ENCODE measurements at places on chromosomes 6 and 20.

GRCh38 chr6:33592595-33593413, 12.7 kb upstream of the BAK1 start:
- DNase-seq, result peak; percentile 84

- no peak for DNase-seq
These were observed 6.7 kb downstream of the C20orf203 start for GRCh38 chr20:32667027-32667426.

DNA sequence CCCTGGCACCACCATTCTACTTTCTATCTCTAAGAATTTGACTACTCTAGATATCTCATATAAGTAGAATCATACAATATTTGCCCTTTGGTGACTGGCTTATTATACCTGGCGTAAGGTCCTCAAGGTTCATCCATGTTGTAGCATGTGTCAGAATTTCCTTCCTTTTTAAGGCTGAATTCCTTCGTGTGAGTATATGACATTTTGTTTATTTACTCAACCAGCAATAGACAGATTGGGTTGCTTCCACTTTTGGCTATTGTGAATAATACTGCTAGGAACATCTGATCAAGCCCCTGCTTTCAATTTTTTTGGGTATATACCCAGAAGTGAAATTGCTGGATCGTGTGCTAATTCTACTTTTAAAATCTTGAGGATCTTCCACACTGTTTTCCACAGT, 232.8 kb upstream of the MCHR2 start:
- no peak for DNase-seq

GRCh38 chr6:77425671-77426070, 37.6 kb downstream of the HTR1B start:
- no peak for DNase-seq

DNA sequence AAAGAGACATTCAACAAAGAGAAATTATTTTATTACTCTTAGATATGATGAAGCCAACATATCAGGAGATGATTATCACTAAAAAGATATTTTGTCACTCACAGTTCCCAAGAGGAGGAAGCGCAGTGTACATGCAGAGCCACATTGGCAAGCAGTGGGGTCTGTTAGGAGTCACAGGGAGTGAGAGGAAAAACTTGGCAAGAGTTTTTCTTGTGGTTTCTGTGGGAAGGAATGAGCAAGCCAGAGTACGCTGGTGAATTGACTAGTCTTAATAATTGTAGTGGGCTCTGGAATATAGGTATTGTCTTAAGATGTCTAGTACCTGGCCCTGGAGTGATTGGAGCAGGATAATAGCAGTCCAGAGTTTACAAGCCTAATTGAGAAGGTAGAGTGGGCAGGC, 1095.2 kb downstream of the GRIK2 start:
- no peak for DNase-seq

GRCh38 chr6:166005944-166006899, 161.4 kb downstream of the TBXT start:
- DNase-seq, result no peak

- no peak for DNase-seq
These were observed 377.0 kb downstream of the BMP2 start for GRCh38 chr20:7144464-7144863.

GRCh38 chr6:144055121-144055931, 40.0 kb downstream of the SF3B5 start:
- DNase-seq, result peak; percentile 43

DNA sequence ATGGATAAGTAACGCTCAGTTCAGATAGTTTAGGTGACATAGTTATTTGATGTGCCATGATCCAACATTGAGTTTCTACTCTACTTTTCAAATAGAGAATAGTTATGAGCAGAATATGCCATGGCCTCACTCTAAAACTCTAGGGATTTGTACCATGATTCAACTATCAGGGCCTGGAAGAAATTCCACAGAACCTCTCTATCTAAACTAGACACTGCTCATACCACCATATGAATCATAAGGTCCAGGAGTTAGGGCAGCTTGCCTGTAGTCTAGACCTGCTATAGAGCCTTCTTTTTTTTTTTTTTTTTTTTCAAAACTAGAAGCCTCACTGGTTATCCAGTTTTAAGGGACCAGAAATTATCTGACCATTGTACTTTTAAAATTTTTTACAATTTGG, 571.8 kb upstream of the IMPG1 start:
- no peak for DNase-seq

GRCh38 chr6:119158057-119158848, 79.8 kb upstream of the FAM184A start:
- DNase-seq, result no peak

DNA sequence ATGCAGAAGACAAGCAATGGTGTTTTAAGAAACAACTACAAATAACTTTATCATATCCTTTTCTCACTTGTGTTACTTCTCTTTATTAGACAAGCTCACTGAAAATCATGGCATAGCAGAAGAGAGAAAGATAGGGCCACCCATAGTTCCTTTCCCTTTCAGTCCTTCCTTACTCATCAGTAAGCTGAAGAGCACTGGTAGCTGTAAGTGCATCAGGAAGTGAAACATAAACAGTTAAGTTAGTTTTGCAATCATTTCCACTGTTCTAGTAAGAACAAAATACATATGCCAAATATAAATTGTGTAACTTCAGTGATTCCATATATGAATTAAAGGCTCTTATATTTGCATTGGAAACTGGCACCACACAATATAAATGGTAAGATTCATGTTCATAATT, 220.1 kb downstream of the HACE1 start:
- DNase-seq, result no peak

- DNase-seq, result no peak
These were observed 75.3 kb downstream of the ASXL1 start for GRCh38 chr20:32433311-32434021.

GRCh38 chr6:38025451-38025850, 205.9 kb downstream of the ZFAND3 start:
- DNase-seq, result no peak

DNA sequence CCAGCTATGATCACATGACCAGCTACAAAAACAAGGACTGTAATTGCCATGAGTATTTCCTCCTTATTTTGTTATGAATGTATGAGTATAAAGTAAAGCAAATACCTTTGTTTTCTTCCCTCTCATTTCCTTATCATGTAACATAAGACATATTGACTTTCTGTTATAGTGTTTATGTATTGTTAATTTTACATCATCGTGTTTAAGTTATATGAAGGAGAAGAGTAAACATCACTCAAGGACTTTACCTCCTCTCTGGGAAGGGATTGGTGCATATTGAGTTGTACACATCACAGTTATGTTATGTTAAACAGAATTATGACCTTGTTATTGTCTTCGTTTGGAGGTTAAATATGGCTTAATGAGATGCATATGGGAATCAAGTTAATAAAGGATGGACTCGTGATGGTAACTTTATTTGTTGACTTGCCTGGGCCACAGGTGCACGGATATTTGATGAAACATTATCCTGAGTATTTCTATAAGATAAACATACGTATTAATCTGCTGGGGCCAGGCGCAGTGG, 57.3 kb upstream of the CNKSR3 start:
- no peak for DNase-seq

DNA sequence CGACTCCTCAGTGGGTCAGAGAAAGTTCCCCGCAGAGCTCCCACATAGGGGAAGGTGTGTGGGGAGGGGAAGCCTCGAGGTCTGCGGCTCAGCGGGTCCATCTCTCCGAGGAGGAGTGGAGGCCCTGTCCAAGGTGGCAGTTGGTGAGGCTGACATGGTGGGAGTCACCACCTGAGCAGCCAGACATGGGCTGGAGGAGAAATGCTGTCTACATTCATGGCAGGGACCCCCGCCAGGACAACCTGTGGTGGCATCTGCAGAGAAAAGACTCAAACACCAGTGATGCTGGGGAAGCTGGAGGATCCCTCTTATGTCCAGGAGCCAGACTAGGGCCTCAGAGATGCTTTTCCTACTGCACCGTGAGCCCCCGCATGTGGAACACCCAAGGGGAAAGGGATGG, 49.8 kb downstream of the BMP7 start:
- DNase-seq, result no peak

GRCh38 chr6:34390531-34391472, 1.7 kb downstream of the NUDT3 start:
- no peak for DNase-seq

- DNase-seq, result peak; percentile 18
These were observed 17.1 kb upstream of the CALHM6 start for GRCh38 chr6:116444092-116444491.

GRCh38 chr20:58388028-58388601, 914 bp upstream of the VAPB start:
- no peak for DNase-seq

DNA sequence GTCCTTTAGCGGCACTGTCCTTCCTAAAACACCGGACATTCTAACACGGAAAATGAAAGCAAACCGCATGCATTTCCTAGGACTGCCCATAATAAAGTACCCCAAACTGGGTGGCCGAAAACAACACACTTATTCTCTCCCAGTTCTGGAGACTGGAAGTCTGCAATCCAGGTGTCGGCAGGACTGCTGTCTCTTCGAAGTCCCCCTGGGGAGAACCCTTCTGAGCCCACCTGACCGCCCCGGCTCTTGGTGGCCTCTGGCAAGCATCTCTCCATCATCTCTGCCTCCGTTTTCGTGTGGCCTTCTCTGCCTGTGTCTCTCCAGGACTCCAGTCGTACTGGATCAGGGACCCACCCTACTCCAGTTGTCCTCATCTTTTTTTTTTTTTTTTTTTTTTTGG, 55.4 kb downstream of the SYNJ2 start:
- DNase-seq, result no peak

DNA sequence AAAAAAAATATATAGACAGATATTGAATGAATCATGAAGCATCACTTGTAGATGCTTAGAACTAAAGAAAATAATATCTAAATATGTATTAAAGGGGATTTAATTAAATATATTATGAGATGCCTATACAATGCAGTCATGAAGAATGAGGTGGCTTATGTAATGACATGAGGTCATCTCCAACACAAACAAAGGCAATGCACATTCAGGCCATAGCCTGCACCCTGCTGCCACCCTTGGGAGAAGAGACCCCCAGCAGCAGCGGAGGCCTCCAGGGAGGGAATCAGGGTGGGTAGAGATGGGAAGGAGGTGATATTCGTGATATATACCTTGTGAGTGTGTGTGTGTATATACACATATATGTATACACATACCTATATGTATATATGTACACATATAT, 26.4 kb upstream of the SSTR4 start:
- DNase-seq, result no peak

DNA sequence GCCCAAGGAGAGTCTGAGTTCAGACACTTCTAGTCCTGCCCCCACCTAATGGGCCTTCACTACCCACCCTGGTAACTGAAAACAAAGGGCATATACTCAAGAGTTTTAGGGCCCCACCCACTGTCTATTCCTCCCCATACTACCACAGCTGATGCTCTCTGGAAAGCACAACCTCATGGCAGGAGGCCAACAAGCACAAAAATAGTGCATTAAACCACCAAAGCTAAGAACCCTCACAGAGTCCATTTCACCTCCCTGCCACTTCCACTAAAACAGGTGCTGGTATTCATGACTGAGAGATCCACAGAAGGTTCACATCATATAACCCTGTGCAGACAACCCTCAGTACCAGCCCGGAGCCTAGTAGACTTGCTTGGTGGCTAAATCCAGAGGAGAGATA, 132.1 kb upstream of the ADGRB3 start:
- DNase-seq, result no peak

GRCh38 chr20:1381753-1382591, 10.9 kb downstream of the FKBP1A start:
- DNase-seq, result no peak

DNA sequence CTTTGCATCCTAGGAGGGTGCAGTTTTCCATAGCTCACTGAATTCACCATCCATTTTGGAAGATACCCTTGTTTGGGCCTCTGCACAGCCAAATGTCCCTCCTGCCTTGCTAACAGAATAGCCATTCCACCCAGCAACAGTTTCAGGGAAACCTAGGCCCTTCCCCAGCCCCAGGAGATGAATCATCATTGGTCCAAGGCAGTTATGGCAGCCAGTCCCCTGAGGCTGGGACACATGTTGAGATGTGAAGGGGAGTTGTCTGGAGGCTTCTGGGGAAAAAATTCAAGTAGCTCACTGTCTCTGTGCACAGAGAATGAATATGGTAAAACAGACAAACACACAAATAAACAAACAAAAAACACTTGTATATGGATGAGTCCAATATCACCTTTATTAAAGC, 17.4 kb upstream of the SIRPB2 start:
- DNase-seq, result no peak

- DNase-seq, result peak; percentile 24
These were observed 215.0 kb upstream of the SHLD1 start for GRCh38 chr20:5535125-5535756.

GRCh38 chr6:158002951-158003853, 21.5 kb downstream of the SYNJ2 start:
- no peak for DNase-seq

DNA sequence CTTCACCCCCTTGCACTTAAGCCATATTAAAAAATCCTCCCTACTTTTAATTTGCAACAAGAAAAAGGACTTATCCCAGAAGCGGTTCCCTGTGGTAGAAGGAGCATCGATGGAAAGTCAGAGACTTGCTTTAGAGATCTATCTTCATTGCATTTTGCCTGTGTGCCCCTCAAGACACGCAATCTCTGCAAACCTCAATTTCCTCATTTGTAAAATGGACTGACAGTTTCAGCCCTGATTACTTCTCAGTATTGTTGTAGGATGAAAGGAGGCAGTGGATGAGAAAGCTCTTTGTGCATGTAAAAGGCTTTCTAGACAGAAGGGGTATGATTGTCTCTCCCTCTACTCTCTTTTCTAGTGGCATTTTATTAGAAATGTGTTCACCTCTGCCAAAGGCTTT, 410.2 kb downstream of the CDC5L start:
- no peak for DNase-seq

- DNase-seq, result no peak
These were observed 2.8 kb upstream of the CEP43 start for GRCh38 chr6:166996406-166996805.

DNA sequence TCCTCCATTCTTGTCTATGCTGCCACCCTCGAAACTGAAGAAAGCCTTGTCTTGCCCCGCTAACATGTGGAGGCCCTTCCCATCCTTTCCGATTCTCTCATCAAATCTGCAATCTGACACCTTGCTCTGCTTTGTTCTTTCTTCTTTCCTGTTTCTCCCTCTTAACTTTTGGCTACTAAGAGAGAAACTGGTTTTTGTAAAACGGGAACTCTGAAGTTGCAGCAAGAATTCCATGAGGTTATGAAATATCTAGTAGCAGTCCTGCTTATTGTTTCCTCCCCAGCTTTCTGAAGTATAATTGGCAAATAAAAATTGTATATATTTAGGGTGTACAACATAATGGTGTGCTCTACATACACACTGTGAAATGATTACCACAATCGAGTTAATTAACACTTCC, 80.2 kb downstream of the MAP7 start:
- DNase-seq, result no peak

DNA sequence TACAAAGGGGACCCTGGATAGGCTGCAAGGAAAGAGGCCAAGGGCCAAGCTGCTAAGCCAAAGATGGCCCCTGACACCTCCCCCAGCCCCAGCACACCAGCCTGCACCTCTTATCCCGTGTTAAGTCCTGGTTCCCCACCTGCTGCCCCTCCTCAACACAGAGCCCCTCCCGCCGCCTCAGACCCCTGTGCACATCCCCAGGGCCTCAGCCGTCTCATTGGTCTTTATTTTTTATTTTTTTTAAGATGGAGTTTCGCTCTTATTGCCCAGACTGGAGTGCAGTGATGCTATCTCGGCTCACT, 37.1 kb upstream of the MDFI start:
- DNase-seq, result no peak
